ENCODE measurements at places on chromosomes 3 and 15.

GRCh38 chr3:56694867-56695683 lies 12.0 kb upstream of the TASOR start:
- no peaks in the 10 kb centered on the region for H3K27me3 ChIP-seq
- H3K36me3 ChIP-seq: no peaks in the 10 kb centered on the region
- peaks cover 37% of the 10 kb centered on the region for H3K4me1 ChIP-seq
- peak overlapping the region; percentile 5 for H3K4me3 ChIP-seq

DNA sequence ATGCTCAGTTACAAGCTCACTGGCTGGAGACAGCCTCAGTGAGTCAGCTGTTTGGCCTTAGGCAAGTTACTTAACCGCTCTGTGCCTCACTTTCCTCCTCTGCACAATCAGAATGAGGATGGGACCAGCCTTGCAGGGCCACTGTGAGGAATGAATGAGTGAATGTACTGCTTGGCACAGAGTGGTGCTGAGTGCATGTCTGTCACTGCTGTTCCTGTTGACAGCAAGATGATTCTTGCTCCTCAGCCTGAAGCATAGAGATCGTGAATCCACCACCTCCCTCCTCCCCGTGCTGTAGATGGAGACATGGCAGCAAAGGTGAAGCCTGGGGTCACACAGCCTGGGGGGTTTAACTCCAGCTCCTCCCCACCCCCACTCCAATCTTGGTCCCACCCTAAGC lies 14.6 kb upstream of the GRIP2 start:
- DNase-seq: no peak
- no peak overlapping the region for H3K4me3 ChIP-seq
- H3K36me3 ChIP-seq: no peaks in the 10 kb centered on the region

GRCh38 chr15:82999905-83000671 lies 11.4 kb downstream of the C15orf40 start:
- DNase-seq: no peak
- peaks cover 9% of the 10 kb centered on the region for H3K4me1 ChIP-seq
- no peaks in the 10 kb centered on the region for H3K36me3 ChIP-seq
- peak overlapping the region; percentile 53 for H3K4me3 ChIP-seq
- no peak overlapping the region for H3K27ac ChIP-seq

DNA sequence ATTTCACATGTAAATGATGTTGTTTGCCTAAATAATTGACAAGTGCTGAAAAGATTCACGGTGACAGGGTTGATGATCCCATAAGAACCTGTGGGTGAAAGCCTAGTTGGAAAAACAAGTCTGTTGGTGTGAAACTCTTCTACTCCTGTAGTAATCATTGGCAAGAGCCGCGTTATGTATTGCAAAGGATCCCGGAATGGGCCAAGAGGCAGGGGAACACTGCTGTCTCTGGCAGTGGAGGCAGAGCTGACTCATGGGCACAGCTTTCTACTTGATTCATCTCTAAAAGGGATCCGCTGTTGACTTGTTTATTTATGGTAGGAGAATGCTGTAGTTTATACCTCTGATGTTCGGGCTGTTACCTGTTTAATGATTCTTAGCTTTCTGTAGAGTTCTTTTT lies 63.1 kb downstream of the MAP6D1 start:
- H3K4me1 ChIP-seq: no peaks in the 10 kb centered on the region
- H3K36me3 ChIP-seq: peaks cover 12% of the 10 kb centered on the region
- no peak for DNase-seq
- no peak overlapping the region for H3K27ac ChIP-seq
- no peaks in the 10 kb centered on the region for H3K27me3 ChIP-seq

DNA sequence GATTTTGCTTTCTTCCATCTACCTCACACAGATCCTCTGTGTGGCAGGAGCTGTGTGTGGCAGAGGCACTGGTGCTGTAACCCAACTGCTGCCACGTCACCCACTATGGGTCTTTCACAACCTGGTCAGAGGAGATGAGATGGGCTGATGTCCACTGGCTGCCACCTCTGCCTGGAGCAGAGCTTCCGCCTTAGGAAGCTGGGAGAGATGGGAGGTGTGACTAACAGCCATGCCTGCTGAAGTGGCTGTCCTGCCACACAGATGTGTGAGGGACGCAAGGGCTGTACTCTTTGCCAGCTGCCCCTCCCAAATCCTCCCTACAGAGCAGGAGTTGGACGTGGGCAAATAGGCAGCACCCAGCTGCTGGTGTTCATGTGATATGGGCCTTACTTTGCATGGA lies 329.5 kb downstream of the GABRB3 start:
- no peak overlapping the region for H3K27ac ChIP-seq
- DNase-seq: no peak
- H3K36me3 ChIP-seq: no peaks in the 10 kb centered on the region
- H3K4me3 ChIP-seq: no peak overlapping the region
- H3K4me1 ChIP-seq: no peaks in the 10 kb centered on the region
- no peaks in the 10 kb centered on the region for H3K27me3 ChIP-seq

GRCh38 chr3:133829310-133829707 lies 23.7 kb downstream of the SRPRB start:
- no peaks in the 10 kb centered on the region for H3K27me3 ChIP-seq
- no peak overlapping the region for H3K4me3 ChIP-seq
- DNase-seq: no peak
- H3K27ac ChIP-seq: no peak overlapping the region

- no peaks in the 10 kb centered on the region for H3K4me1 ChIP-seq
- no peak for DNase-seq
- H3K36me3 ChIP-seq: no peaks in the 10 kb centered on the region
- H3K4me3 ChIP-seq: no peak overlapping the region
Measured at GRCh38 chr3:100560426-100560825, 49.0 kb upstream of the ADGRG7 start.

DNA sequence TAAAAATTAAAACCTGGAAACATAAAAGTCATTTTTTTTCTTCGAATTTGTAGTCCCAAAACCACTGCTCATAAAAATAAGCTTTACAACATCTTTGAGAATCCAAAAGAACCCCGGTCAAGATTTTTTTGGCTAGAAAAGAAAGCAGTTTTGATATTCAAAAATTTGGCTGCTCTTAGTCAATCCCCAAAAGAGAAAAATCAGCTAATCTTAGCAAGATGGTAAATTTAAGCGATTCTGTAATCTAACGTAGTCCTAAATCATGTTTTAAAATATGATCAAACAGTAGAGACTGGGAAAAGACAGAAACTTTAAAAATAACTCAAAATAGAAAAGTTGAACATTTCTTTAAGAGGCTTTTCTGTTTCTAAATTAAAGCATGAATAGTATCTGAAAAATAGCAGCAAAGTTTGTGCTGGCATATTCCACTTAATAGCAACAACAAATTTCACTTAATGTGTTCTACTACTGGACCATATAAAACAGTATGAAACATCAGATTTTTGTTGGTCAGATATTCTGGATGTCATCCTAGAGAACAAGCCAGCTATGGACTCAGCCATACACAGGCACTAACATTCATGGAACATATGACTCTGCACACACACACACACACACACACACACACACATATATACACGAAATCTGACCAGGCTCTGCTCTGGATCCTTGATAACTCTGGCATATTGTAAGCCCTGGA lies 19.1 kb upstream of the NR2F2 start:
- H3K4me3 ChIP-seq: no peak overlapping the region
- no peaks in the 10 kb centered on the region for H3K36me3 ChIP-seq
- H3K27ac ChIP-seq: no peak overlapping the region

GRCh38 chr3:38613426-38613825 lies 36.1 kb downstream of the SCN5A start:
- no peak overlapping the region for H3K27ac ChIP-seq
- H3K27me3 ChIP-seq: no peaks in the 10 kb centered on the region
- H3K36me3 ChIP-seq: no peaks in the 10 kb centered on the region

- H3K4me3 ChIP-seq: no peak overlapping the region
- DNase-seq: no peak
- peaks cover 10% of the 10 kb centered on the region for H3K4me1 ChIP-seq
- H3K27me3 ChIP-seq: no peaks in the 10 kb centered on the region
Measured at GRCh38 chr3:183508821-183509220, 46.7 kb downstream of the KLHL6 start.

DNA sequence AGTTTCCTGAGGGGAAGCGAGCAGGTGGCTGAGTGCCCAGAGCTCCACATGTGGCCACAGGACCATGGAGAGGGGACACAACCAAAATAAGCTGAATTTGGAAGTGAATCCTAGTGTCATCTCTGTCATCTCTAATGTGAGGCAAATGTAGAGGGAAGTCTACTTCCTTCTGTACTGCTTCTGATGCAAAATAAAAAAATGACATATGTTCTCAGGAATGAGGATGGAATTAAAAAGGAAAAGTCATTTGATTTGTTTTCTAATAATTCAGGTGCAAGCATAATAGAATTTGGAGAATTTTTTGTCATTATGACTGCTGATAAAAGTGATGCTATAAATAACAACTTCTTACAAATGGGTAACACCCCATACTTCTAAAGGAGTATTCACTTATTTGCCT lies 59.5 kb upstream of the POU1F1 start:
- no peaks in the 10 kb centered on the region for H3K36me3 ChIP-seq
- H3K27me3 ChIP-seq: no peaks in the 10 kb centered on the region

GRCh38 chr3:189702066-189702646 lies 71.0 kb downstream of the TP63 start:
- H3K27me3 ChIP-seq: no peaks in the 10 kb centered on the region
- H3K27ac ChIP-seq: no peak overlapping the region
- no peak for DNase-seq
- no peak overlapping the region for H3K4me3 ChIP-seq
- no peaks in the 10 kb centered on the region for H3K4me1 ChIP-seq

DNA sequence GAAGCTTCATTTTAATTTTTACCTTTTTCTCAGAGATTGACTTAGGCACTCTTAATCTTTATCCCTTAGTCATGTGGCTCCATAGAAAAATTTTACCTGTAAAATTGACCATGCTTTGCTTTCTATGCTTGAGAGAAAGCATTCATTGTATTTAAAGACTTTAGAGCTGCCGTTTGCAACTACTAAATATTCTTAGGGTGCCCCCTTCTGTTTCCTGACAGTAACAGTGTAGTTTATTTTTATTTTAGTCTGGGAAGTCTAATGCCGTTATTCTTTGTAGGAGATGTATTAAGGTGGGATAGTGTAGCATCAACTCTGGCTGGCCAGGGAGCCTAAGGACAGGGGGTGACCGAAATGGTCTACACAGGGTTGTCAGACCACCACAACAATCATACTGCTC lies 84.5 kb upstream of the SYNPR start:
- H3K4me3 ChIP-seq: no peak overlapping the region
- no peak overlapping the region for H3K27ac ChIP-seq
- no peaks in the 10 kb centered on the region for H3K36me3 ChIP-seq
- no peaks in the 10 kb centered on the region for H3K4me1 ChIP-seq
- no peaks in the 10 kb centered on the region for H3K27me3 ChIP-seq

DNA sequence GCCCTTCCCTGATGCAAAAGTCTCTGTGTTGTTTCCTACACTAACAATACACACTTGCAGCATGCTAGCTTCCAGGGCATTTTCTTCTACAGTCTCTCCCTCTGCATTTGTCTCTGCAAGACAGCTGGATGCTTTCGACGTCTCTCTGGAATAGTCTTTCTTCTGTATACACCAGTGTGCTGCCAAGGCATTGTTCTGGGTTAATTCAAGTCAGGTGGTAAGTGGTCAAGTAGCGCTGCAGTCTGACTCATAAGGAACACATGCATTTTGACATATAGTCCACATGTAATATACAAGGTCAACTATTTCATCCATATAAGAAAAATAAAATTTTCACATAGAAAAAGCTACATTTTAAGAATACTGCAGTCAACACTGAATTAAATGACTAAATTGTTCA lies 92.7 kb downstream of the MYLK start:
- no peak for DNase-seq
- H3K27ac ChIP-seq: no peak overlapping the region
- H3K4me3 ChIP-seq: no peak overlapping the region
- no peaks in the 10 kb centered on the region for H3K4me1 ChIP-seq
- no peaks in the 10 kb centered on the region for H3K27me3 ChIP-seq
- no peaks in the 10 kb centered on the region for H3K36me3 ChIP-seq

DNA sequence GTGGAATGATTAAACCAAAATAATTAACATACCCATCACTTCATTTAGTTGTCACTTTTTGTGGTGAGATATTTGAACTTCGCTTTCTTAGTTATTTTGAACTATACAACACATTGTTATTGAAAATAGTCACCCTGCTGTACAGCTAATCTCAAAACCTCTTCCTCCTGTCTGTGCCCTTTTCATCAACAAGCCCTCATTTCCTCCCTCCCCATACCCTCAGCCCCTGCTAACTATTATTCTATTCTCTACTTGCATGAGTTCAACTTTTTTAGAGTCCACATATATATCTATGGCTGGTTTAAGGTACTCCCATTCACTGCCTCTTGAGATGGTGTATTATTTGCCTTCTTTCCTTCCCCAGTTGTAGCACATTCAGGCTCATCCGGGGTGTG lies 32.2 kb downstream of the COL8A1 start:
- H3K27ac ChIP-seq: no peak overlapping the region
- no peak for DNase-seq
- H3K36me3 ChIP-seq: no peaks in the 10 kb centered on the region
- peaks cover 2% of the 10 kb centered on the region for H3K27me3 ChIP-seq

GRCh38 chr15:71106802-71107500 lies 8.3 kb upstream of the THSD4 start:
- H3K4me3 ChIP-seq: no peak overlapping the region
- DNase-seq: no peak
- H3K27ac ChIP-seq: no peak overlapping the region
- H3K36me3 ChIP-seq: no peaks in the 10 kb centered on the region
- H3K27me3 ChIP-seq: no peaks in the 10 kb centered on the region

GRCh38 chr3:57673156-57673555 lies 19.7 kb downstream of the DENND6A start:
- peaks cover 4% of the 10 kb centered on the region for H3K4me1 ChIP-seq
- DNase-seq: no peak
- no peaks in the 10 kb centered on the region for H3K27me3 ChIP-seq
- H3K27ac ChIP-seq: no peak overlapping the region

GRCh38 chr3:160140756-160141155 lies 84.5 kb upstream of the C3orf80 start:
- H3K4me1 ChIP-seq: no peaks in the 10 kb centered on the region
- H3K4me3 ChIP-seq: no peak overlapping the region
- no peaks in the 10 kb centered on the region for H3K36me3 ChIP-seq
- H3K27ac ChIP-seq: no peak overlapping the region
- DNase-seq: no peak

DNA sequence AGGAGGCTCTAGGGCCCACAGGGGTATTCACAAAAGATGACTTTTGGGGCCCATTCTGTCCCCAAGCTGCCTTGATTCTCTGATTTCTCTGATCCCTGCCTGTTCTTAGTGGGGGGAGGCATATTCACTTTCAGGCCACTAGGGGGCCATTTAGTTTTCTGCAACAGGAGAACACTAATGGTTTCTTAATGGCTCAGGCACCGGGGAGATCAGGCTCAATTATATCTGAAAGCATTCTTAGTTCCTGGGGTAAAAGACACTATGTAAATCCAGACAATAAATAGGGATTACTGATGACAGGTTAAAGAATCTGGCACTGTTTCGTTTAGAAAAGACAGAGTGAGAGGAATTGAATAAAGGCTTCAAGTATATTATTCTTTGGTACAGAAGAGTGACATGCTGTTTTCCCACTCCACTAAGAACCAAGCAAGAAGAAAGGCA lies 2.5 kb upstream of the INAFM2 start:
- no peak overlapping the region for H3K27ac ChIP-seq
- H3K4me1 ChIP-seq: peaks cover 23% of the 10 kb centered on the region
- H3K4me3 ChIP-seq: no peak overlapping the region
- no peaks in the 10 kb centered on the region for H3K27me3 ChIP-seq

Data from CD8-positive, alpha-beta memory T cell (primary cell).